ENCODE measurements at places on chromosomes 16 and 17.
A peak's percentile ranks its signal among the peaks of the same experiment; 100 is the strongest.

DNA sequence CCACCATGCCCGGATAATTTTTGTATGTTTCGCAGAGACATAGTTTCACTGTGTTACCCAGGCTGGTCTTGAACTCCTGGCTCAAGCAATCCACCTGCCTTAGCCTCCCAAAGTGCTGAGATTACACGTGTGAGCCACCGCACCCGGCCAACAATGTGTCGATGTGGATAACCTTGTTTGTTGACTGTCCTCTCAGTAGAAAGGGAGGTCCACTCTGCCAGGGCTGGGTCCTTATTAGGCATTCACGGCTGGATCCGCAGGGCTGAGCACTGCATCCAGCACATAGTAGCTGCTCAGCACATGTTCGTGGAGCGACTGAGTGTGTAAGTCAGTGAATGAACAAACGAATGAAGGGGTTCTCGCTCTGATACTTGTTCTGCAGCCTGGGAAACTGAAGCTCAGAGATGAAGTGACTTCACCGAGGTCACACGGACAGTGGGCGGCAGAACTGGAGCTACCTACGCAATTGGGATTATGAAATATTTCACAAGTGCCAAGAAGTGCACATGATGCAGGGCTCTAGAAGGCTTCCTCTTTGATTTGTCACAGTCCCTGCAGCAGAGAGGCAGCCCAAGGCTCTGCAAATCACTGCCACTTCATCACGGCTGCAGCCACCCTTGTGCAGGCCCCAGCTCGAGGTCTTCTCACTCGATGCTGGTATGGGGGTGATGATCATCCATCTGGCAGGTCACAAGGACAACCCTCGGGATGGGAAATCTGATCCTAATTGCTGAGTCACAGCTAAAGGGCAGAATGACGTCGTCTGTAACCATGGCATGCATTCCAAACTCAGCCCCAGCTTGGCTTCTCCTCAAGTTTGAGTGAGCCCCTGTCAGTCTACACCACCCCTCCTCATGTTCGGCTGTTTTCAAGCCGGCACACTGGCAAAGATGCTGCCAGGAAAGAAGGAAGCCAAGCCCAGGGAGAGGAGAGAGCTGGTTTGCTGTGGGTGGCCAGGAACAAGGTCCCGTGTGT, 28.0 kb upstream of the SNN start:
- DNase-seq: peak; percentile 97

GRCh38 chr16:17940584-17941364, 395.8 kb downstream of the NPIPA8 start:
- no peak for DNase-seq

- DNase-seq: no peak
Observed at GRCh38 chr17:71502443-71502842, 618.4 kb upstream of the SOX9 start.

- peak; percentile 94 for DNase-seq
Observed at GRCh38 chr17:43579566-43580140, 33.5 kb upstream of the ETV4 start.

- DNase-seq: no peak
Observed at GRCh38 chr17:81593105-81593871, 41.1 kb upstream of the FAAP100 start.

- no peak for DNase-seq
Observed at GRCh38 chr17:2580151-2580550, 13.3 kb upstream of the PAFAH1B1 start.

DNA sequence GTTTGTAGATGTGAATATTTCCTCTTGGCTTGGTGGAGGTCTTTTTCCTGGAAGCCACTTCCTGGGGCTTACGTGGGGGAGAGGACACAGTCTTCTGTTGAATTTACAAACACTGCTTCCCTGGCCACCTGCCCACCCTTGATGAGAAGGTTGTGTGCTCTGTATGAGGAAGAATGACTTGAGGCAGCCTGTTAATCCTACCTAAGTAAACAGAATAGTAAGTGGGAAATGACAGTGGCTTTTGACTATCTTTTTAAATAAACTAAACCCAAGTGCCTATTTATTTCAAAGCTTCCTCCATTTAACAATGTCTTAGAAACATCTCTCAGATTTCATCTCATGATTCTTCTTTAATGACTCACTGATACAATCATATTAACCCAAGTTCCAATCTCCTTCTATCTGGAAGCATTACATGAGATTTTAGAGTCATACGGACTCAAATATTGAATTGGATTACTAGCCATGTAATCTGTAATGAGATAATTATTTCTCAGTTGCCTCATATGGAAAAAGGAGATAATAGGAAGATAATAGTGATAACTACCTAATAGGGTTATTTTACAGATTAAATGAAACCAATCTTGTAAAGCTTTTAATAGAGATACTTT, 96.6 kb upstream of the SMIM36 start:
- peak; percentile 16 for DNase-seq

- DNase-seq: no peak
Observed at GRCh38 chr16:64440005-64440404, 681.9 kb downstream of the CDH11 start.
